ENCODE measurements at places on chromosomes 3 and 15. TPM values are rescaled to one million over a fixed set of nuclear protein-coding genes. Genes with fewer than 3 reads are reported as not detected.

Gene SLC28A1
- 0.34 TPM for polyA plus RNA-seq

Gene PLOD2
- polyA plus RNA-seq = 13.9 TPM

Gene GPR27
- polyA plus RNA-seq = 3.5 TPM

Gene SPINK8
- polyA plus RNA-seq = not detected

Gene ANKRD34C
- polyA plus RNA-seq = not detected
